ENCODE measurements at places on chromosomes 12 and 14.
A peak's percentile ranks its signal among the peaks of the same experiment; 100 is the strongest.

- peak; percentile 35 for DNase-seq
These were observed 21.6 kb downstream of the NCOR2 start for GRCh38 chr12:124545508-124546418.

GRCh38 chr14:21201732-21202462 is 46.0 kb upstream of the OR5AU1 start:
- DNase-seq = no peak

DNA sequence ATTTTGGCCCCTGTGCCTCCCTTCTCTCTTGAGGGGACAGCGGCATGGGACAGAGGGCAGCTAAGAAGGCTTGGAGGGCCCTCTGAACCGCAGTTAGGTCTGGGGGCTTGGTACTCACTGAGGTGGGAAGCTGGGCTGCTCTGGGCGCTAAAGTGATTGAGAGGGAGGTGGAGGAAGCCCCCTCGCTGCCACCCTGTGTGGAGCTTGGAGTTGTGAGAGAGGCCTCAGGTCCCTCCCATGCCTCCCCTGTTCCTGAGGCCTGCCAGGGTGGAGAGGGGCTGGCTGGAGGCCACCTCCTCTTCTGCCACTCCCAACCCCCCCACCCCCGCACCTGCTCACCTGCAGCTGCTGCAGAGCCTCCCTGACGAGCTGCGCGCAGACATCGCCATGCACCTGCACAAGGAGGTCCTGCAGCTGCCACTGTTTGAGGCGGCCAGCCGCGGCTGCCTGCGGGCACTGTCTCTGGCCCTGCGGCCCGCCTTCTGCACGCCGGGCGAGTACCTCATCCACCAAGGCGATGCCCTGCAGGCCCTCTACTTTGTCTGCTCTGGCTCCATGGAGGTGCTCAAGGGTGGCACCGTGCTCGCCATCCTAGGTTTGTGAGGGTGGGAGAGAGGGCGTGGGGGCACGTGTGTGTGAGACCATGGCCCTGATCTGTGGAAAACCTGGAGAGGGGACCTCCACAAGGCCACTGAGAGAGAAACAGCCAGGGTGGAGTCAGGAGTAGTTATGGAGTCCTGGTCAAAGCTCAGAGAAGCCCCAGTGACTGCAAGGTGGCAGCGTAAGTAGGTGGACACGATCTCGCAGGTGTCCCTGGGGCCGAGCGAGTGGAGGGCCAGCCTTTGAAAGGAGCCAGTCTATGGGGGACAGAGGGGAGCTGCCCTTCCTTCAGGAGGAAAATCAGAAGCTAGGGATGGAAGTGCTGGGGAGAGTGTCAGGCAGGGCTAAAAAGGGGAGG is 11.2 kb downstream of the KCNH3 start:
- DNase-seq = no peak

GRCh38 chr14:24130717-24131548 is 474 bp downstream of the FITM1 start:
- no peak for DNase-seq

DNA sequence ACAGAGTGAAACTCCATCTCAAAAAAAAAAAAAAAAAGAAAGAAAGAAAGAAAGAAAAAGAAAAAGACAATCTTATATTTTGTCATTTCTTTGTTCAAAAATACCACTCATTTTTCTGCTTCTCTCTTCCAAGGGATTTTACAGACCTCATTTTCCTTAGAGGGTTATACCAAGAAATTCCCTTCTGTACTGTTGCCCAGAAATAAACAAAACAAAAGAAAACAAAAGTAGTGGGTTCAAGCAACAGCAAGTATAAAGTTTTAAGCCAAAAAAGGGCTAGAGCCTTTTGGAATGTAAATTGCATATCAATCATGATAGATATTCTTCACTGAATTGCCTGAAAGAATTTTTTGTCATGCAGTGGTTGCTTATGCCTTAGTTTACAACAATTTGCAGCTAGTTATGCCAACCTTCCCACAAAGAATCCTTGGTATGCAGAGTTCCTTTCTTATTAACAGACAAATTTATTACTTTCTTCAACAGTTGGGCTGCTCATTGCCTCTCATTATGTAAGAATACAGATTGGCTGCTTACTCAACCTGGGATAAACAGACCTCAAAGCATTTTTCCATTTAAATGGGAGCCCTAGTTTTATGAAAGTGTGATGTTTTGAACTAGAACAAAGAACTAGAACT is 129.1 kb upstream of the PPFIA2 start:
- DNase-seq = no peak

GRCh38 chr12:110182281-110182680 is 58.1 kb downstream of the IFT81 start:
- DNase-seq = no peak

Measured in stimulated activated CD4-positive, alpha-beta T cell treated with anti-CD3 and anti-CD28 coated beads, Interleukin-4, amount 100 ng/mL, for 1 hour (primary cell).